Activated CD8-positive, alpha-beta memory T cell treated with anti-CD3 and anti-CD28 coated beads for 1 hour (primary cell): ENCODE measurements at places on chromosomes 4 and X.
A peak's percentile ranks its signal among the peaks of the same experiment; 100 is the strongest.

DNA sequence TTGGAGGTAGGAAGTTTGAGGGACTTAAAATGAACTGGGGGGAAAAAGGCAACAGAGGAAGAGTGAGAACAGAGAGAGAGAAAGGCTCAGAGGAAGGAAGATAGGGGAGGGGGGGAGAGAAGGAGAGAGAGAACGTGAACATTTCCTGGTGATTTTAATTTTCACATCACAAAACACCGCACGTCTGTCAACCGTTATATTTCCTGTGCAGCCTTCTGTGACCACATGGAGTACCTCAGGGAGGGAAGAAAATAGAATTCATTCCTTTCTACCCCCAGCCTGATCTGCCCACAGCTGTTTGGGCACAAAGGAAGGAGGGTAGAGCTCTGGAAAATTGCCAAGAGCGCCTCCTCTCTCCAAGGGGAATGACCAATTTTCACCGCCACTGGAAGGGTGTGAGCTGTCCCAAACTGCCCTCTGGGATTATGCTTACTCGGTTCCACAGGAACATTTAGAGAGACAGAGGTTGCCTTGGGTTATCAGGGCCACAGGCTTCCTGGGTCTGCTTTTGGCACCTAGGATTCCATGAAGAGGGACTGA lies 135.7 kb upstream of the MAMLD1 start:
- DNase-seq: no peak

- DNase-seq: no peak
Measured at GRCh38 chr4:23952258-23952657, 62.4 kb upstream of the PPARGC1A start.

- DNase-seq: no peak
Measured at GRCh38 chr4:103626296-103626695, 93.5 kb downstream of the TACR3 start.

DNA sequence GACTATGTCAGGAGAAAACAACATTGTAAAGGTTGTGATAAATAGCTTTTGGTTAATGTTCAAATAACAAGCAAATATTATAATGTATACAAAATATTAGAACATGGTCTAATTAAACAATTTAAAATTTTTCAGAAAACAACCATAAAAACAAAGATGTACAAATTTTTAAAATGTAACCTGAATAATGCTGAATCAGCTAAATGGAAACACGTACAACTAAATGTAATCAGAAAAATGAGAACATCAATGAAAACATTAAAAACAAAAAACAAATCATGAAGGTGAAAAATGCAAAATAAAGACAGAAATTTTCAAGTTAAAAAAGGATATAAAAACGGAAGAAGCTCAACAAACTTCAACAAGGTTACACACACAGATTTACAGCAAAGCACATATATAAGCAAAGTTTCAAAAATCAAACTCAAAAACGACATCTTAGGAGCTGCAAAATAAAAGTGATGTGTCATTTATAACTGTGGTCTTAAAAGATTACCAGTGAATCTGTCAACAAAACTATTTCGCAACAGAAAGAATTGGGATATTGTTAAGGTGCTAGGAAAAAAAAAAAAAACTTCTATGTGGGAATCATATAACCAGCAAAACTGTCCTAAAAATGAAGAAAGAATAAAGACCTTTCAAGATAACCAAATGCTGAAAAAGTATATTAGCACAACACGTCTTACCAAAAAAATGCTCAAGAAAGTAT lies 31.8 kb downstream of the ZNF732 start:
- no peak for DNase-seq

DNA sequence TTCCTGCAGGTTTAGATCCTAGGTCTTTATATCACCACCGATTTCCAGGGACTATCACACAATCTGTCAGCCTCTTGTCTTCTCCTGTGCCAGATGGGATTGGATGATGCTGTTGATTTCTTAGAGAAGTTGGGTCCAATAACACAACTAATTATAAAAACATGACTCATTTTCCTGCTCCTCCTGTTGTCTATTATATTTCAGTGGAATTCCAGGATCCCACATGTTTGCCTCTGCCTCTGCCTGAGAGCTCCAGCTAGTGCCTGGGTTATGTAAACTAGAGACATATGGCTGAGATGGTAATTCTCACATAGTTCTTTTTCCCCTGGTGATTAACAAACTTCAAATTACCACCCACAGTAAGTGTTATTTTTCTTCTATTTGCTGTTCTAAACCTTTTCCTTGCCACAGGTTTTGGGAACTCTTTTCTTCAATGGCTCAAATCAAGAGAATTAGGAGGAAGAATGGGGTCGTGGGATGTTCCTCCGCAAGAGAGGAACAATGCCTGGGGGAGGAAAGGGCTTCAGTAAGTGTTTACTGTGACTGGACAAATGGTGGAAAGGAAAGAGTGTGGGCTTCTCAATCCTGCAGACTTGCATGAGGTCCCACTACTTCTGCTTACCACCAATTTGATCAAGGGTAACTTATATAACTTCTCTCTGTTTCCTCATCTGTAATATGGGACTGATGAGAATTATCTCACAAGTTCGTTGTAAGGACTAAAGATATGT lies 3.4 kb upstream of the HOPX start:
- DNase-seq: no peak

DNA sequence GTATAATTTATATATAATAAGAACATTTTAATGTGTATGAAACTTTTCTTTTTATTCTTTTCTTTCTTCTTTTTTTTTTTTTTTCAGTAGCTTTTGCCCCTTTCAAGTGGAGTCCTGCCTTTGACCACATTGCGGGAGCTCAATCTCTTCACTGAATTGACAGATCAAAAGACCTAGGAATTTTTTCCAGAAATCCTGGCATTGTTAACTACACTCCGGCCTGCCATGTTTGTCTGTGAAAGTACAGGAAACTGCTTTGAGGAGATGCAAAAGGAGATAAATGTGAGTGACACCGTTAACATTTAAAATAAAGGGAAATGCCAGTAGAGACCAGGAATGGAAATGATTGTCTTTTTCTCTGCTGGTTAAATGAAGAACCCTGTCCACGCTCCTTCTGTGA lies 159.3 kb upstream of the VCX3A start:
- DNase-seq: no peak

DNA sequence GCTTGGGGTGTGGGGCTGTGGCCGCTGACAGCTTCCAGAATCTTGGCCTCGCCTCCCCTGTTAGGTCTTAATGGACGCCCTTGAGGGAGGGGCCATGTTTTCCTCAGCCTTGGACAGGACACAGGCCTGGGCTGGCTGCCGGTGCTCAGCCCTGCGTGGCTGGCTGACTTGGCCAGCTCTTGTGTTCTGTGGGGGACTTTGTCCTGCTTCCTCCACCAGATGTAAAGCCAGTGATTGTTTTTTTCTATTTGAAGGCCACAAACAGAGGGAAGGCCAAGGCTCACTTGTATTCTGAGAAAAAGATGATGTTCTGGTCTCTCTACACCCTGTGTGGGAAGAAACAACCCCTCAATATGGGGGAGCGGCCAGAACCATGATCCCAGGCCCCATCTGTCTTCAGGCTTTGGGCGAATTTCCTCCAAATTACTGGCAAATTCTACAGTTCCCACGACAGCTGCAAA lies 71.3 kb downstream of the HTRA3 start:
- DNase-seq: no peak

- no peak for DNase-seq
Measured at GRCh38 chr4:180285796-180286195, 1957.4 kb upstream of the TENM3 start.

DNA sequence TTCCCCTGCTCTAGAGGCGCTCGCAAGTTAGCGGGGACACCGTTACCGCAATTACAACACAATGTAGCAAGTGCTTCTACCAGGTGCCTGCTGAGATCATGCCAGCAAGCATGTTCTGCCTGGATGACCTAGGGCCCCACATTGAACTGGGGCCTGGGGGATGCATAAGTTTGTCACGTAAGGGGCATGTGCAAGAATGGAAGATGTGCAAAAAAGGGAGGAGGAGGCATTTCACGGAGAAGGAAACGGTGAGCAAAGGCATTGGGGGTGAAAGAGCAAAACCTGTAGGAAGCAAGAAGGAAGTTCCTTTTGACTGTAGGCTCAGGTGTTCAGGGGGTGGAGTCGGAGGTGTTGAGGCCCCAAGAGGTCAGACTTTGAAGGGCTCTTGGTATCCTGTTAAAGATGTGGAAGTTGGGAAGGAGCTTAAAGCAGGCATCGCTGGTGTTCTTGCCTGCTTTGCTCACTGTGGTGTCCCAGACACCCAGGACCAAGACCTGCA lies 602 bp upstream of the SCARB2 start:
- no peak for DNase-seq

DNA sequence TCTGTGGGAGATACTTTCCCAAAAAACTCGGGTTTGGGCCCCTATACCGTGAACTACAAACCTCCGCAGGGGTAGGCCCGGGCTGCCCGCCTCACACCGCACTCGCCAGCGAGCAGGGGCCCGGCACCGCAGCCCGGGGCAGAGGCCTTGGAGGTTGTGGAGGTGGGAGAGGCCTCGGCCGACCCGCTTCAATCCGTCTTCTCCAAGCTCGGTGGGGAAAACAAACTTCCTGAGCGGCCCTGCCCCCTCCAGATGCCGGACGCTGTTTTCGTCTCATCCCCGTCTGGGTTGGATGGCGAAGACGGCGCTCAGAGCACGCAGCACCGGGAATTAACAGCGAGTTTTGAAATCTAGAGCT lies 442 bp upstream of the MCUB start:
- peak; percentile 9 for DNase-seq
